Stimulated activated CD8-positive, alpha-beta memory T cell treated with anti-CD3 and anti-CD28 coated beads, Interleukin-4, amount 100 ng/mL, for 1 hour (primary cell): ENCODE measurements at places on chromosomes 7 and 10.

GRCh38 chr7:43363035-43363791 lies 219.7 kb upstream of the STK17A start:
- no peak for DNase-seq

DNA sequence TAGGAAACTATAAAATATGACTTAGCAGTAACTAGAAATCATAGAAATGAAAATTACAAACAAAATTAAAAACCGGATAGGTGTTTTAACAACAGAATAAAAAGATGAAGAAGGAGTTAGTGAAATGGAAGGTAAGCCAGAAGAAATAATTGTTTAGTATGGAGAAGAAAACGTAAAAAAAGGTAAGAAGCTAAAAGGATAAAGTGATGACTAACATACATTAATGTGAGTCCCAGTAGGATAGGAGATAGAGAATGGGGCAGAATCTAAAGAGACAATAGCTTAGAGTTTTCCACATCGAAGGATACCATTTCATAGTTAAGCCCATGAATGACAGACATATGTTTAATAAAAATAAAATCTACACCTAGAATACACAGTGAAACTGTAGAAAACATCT lies 25.3 kb downstream of the GTF2I start:
- no peak for DNase-seq

GRCh38 chr10:97683556-97684367 lies 3.3 kb downstream of the AVPI1 start:
- DNase-seq = no peak

- no peak for DNase-seq
Observed at GRCh38 chr10:117162093-117163060, 24.3 kb upstream of the VAX1 start.

GRCh38 chr10:123212640-123213039 lies 58.4 kb downstream of the BUB3 start:
- no peak for DNase-seq

- DNase-seq = no peak
Observed at GRCh38 chr10:49615721-49616120, 1.9 kb downstream of the CHAT start.

- DNase-seq = no peak
Observed at GRCh38 chr10:27285093-27285492, 44.5 kb upstream of the ACBD5 start.

GRCh38 chr7:42236266-42236975 lies 588 bp downstream of the GLI3 start:
- no peak for DNase-seq

DNA sequence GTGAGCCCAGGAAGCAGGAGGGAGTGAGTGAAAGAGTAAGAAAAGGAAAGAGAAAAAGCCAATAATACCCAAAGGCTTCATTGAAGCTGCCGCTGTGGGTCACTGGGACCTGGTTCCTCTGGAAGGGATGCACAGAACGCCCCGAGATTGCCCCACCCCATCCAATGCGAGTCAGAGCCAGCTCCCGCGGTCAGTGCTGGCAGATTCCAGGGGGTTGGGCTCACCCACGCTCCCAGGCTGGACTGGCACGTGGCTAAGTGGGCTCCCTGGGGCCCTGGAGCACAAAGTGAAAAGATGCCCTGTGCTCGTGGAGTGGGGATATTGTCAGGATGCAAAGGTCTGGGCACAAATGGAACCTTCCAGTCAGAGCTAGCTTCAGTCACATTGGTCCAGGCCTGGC lies 117.0 kb downstream of the OAT start:
- DNase-seq = no peak

DNA sequence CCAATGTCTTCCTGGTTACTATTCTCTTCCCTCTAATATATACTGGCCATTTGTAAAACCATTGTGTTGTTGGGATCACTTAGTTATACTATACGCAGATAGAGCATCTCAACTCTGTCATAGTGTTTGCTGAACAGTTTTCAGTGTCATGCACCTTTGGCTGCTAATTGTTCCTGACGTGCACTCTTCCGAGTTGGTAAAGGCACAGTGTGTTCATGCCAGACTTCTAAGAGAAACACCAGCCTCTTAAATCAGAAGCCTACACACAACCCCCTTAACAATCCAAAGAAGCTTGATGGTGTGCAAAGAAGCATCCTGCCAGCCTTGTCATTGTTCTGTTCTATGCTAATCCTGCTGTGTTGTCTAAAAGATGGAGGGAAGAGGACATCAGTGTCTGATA lies 131.1 kb downstream of the MAPK8 start:
- no peak for DNase-seq

DNA sequence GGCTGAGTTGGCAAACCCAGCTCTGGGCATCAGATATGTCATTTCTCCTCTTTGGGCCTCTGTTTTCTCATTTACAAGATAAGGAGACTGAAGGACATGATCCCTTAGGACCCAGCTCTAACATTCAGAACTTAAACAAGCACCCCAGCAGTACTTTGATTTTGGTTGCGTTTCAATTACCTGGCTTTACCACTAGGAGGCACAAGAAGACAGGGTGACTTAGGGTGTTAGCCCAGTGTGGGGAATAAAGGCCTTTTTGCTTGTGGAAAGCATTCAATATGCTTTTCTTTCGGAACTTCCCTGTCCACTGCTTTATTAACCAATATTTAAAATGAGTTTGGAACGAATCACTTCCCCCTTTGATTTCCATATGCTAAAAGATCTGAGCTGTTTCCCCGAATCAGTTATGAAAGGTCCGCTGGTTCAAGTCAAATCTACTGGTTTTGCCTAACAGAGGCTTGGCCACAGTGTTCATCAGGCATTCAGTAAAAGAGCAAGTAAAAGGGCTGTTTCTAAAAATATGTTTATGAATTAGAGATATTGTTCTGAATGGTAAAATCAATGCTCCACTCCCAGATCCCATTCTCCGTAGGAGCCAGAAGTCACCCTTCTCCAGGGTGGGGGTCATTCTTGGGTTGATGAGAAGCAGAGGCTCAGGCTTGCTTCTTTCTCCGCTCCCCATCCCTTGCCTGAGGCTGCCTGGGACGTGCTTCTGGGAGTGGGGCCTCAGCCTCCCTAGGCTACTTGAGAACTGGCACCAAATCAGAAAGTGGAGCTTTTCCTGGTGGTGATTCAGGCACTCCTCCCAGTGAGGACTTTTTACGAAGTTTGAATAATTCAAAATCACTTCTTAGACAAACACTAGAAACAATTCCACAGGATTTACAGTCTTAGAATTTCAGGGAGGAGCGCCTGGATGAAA lies 105.5 kb downstream of the MYOF start:
- DNase-seq = no peak

GRCh38 chr7:8751557-8752231 lies 318.3 kb downstream of the NXPH1 start:
- DNase-seq = no peak

DNA sequence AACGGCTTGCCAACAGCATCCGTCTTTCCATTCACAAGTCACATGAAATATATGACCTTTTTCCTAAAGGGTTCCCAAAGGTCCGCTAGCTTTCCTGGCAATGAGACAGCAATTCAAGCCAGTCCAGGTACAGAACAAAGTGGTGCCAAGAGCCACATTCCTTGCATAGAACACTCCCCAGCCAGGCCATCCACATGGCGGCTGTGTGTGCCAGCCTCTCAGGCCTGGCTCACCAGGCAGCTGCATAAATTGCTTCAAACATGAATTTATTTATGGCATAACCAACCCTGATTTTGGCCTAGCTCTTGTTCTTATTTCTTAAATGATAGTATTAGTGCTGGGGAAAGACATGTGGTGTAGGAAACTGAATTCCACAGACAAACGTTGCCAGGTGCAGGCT lies 63.7 kb upstream of the CREB5 start:
- DNase-seq = no peak

- no peak for DNase-seq
Observed at GRCh38 chr7:2713370-2713769, 25.4 kb downstream of the AMZ1 start.

DNA sequence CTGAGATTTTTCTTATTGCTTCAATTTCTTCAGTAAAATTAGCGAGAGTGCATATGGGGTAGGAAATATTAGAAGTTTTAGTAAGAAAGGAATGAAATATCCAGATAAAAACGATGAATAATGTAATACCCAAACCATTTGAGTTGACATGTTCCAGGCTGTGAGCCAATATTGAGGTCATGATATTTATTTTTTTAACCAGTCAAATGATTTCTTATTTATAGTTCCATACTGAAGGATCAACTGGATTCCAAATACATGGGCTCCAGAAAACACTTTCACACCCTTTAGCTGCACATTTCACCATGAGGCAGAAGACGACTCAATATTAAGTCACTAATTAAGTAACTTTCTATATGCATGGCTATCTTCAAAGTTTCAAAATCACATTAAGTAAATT lies 312.5 kb downstream of the PPP1R3A start:
- DNase-seq = no peak

DNA sequence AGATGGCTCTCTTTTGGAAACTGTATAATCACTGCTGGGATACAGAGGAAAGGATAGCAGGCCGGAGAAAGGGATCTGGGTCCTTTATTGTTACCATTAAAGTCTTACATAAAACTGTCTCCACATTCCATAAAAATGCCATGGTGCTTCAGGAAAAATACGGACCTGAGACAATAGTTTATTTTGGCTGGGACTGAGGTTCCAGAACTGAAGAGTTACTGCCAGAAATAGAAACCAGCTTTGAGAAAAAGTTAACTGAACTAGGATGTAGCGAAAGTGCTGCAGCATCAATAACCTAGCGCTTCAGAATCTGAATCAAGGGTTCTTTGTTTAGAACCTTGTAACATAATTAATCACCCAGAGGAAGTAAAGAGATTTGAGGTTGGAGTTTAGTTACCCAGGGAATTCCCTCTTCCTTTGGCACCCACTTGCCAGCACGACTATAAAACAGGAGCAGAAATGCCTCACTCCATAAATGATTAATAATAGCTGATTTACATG lies 38.0 kb downstream of the MEOX2 start:
- DNase-seq = no peak

DNA sequence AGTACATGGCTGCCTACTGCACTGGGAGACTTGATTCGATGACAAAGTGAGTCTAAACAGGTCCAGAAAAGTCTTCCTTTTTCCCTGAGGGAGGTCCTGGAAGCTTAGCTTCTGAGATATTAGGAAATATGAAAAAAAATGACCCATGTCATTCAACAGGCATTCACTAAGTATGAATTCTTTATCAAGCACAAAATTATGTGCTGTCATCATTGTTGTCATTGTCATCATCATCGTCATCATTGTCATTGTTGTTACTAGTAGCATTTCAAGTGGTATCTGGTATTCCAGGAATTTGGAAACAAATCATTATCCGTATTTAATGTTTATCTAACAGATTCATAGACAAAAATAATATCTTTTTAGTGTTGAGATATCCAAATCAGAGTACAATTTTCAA lies 49.7 kb upstream of the HECTD2 start:
- no peak for DNase-seq

- no peak for DNase-seq
Observed at GRCh38 chr7:1693991-1694524, 24.0 kb downstream of the ELFN1 start.

- no peak for DNase-seq
Observed at GRCh38 chr7:36497775-36498174, 108.1 kb downstream of the ANLN start.

DNA sequence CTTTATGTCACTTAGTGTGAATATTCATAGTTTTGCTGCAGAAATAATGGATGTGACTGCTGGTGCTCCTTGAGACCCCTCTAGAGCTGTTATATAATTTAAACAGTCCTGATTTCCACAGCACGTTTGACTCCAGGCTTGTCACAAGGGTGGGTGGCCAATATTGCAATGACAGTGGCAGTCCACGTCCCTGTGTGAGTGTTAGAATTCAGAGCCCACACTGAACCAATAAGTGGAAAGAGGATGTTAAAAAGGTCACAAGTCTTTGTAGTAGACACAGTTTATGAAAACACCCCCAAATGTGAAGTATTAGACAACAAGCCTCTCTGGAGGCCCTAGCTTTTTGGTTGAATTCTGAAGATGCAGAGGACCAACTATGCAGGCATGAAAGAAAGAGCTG lies 2.0 kb downstream of the PPP1R17 start:
- DNase-seq = no peak

DNA sequence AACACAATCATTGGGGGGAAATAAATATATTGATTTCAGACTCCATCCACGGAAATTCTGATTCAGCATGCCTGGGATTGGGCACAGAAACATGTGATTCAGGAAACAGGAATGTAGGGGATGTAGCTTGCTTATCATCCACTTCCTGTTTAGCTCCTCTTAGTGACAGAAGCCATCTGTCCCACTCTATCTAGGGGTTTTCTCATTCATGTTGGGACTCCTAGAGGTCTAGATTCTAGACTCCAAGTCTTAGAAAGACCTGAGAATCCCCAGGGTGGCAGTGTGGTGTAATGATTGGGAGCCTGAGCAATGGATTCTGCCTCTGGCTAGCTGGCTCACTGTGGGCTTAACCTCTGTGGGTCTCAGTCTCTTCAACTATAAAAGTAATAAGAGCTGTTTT lies 67.9 kb downstream of the CDK1 start:
- DNase-seq = no peak

DNA sequence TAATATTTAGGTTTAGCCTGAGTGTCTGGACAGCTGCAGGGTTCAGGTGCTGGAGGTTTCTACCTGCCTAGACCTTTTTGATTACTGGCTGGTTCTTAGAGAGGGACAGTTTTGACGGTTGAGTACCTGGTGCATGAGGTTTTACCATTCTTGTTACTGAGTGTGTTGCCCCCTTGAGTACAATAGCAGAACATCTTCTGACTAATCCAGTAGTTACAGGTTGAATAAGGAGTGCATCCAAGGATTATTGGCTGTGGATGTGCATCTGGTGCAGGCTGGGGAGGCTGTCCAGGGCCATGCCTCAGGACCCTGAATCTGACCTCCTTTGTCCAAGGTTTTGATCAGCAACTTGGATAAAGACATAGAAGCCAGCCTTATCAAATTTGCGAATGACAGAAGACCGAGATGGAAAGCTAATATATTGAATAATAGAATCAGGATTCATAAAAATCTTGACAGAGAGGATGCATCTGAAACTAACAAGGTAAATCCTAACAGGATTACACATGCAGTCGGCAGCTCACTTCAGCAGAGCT lies 23.1 kb downstream of the PLPP4 start:
- no peak for DNase-seq

DNA sequence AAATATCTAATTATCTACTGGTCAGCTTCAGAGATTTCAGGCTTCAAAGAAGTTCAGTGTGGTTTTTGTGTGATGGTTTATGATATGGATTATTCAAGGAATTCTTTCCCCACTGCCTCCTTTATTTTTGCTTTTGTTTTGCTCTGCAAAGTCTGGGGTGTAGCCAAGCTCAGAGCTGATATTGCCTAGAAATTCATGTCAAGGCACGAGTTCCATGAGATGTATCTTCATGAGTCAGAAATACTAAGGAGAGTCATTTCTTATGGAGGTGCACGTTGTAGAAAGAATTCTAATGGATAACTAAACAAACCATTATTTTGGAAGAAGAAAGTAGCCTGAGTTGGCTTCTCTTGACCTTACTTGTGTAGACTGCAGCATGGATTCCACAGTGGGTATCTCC lies 37.4 kb downstream of the VIM start:
- DNase-seq = no peak

DNA sequence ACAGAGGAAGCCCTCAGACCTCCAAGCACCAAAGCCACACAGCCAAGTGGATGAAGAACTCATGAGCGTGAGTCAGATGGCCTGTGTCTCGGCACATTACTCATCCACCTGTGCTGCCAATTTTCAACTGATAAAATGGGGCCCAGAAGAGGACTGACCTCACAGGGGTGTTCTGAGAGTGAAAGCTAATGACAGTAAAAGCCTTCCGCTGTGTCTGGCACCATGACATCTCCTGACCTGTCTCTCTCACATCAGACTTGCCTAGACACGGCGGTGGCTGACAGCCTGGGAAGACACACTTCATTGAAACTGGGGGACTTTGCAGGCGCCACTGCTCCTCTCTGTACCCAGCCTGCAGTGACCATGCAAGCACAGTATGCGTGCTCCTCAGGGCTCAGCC lies 8.3 kb upstream of the SLC18A3 start:
- DNase-seq = no peak
